Stimulated activated CD4-positive, alpha-beta T cell treated with anti-CD3 and anti-CD28 coated beads, Interleukin-12 subunit alpha, Interleukin-12 subunit beta, amount 100 ng/mL, for 4 hours (primary cell): ENCODE measurements at places on chromosomes 7 and 10.
A peak's percentile ranks its signal among the peaks of the same experiment; 100 is the strongest.

GRCh38 chr7:25389489-25390106, 161.3 kb upstream of the NPVF start:
- DNase-seq = no peak

GRCh38 chr10:100734295-100735086, 10.9 kb upstream of the PAX2 start:
- DNase-seq = no peak

- DNase-seq = no peak
Measured at GRCh38 chr10:11682851-11683250, 59.3 kb upstream of the ECHDC3 start.

DNA sequence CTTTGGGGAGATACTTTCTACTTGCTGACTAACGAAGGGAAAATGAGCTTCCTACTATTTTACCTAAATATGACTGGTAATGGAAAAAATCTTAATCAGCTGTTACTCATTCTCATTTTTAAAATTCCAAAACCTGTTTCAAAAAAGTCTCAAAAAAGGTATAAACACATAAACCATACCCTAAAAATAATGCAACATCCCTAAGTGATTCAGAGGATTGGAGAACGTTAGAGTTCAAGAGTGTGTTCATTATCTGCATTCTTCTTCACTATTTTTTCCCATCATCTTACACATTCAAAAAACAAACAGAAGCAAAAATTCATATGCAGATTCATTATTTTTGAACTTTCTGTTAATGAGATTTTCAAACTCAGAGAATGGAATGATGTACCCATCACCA, 150.4 kb upstream of the GNAI1 start:
- no peak for DNase-seq

DNA sequence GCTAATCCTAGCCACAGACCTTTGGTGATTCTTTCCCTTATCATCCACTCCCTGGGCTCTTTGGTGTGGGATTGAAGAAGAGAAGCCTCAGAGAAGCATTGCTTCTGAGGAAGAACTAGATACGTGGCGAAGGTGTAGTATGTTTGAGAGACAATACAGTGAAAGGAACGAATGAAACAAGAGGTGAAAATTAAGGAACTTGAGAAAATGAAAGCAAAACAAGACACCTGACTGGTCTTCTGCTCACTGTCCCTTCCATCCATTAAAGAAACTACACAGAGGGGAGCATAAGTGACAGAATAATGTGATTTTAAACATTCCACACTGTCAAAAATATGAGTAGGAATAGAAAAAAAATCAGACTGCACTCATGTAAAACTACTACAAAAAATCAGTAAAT, 219.6 kb upstream of the NPSR1 start:
- DNase-seq = no peak

GRCh38 chr7:82697897-82698296, 254.3 kb upstream of the CACNA2D1 start:
- DNase-seq = no peak

- DNase-seq = no peak
Measured at GRCh38 chr10:97849103-97849686, 448 bp upstream of the GOLGA7B start.

DNA sequence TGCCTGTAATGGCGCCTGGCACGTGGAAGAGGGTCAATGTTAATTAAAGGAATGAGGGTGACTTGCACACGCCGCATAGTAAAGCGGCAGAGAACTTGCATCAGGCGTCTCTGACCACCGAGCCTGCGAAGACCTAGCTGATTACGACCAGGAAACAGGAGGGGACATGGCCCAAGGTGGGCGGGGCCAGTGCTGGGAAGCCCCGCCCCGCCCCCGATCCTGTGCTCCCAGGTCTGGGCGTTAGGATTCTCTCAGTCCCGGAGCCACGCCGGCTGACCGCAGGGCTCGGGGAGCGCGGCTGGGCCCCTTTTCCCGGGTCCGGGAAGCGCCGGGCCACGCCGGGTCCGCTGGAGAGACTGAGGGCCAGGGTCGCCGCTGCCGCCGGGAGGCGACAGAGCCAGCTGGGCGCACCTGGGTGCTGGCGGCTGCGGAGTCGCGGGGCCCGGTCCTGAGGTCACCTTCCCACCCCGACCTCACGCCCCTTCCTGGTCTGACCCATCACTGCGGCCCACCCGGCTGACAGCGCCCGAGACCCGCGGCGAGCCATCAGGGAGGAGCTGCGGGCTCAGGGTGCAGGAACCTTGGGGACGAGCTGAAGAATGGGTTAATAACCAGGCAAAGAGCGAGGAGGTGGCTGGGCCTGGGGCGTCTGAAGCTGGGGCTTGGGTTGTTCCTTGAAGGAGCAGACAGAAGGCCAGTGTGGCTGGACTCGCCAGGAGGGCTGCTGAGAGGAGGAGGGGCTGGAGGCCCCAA, 23.0 kb upstream of the GRID1 start:
- no peak for DNase-seq

GRCh38 chr7:1845536-1846311, 175.6 kb downstream of the ELFN1 start:
- no peak for DNase-seq

DNA sequence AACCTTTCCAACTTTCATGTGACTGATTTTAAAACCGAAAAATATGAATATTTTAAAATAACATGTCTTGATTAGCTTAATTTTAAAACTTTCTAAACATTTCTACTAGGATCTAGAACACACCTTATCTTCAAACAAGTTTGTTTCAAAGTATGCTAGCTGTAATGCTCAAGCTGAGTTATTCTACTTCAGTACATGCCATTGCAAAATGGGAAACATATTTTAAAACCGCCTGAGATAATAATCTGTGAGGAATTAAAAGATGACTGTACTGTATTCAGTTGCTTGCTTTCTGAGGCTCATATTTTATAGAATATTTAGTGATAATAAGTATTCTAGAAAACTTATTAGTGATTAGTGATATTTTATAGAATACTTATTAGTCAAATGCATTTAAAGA, 99.6 kb downstream of the LMBR1 start:
- no peak for DNase-seq

GRCh38 chr7:148222721-148223120, 367.8 kb upstream of the C7orf33 start:
- DNase-seq = no peak

DNA sequence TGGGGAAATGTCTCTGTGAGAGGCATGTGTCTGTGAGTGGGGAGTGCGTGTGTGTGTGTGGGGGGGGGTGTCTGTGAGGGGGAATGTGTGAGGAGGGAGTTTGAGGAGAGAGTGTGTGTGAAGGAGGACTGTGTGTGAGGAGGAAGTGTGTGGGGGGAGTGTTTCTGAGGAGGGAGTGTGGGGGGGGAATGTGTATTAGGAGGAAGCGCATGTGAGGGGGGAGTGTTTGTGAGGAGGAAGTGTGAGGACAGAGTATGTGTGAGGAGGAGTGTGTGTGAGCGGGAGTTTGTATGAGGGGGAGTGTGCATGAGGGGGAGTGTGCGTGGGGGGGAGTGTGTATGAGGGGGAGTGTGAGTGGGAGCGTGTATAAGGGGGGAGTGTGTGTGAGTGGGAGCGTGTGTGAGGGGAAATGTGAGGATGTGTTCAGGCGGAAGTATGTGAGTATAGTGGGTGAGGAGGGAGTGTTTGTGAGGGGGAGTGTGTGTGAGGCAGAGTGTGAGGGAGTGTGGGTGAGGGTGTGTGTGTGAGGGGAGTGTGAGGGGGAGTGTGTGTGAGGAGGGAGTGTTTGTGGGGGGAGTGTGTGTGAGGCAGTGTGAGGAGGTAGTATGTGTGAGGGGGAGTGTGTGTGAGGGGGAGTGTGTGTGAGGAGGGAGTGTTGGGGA, 21.8 kb upstream of the PTPRN2 start:
- no peak for DNase-seq

DNA sequence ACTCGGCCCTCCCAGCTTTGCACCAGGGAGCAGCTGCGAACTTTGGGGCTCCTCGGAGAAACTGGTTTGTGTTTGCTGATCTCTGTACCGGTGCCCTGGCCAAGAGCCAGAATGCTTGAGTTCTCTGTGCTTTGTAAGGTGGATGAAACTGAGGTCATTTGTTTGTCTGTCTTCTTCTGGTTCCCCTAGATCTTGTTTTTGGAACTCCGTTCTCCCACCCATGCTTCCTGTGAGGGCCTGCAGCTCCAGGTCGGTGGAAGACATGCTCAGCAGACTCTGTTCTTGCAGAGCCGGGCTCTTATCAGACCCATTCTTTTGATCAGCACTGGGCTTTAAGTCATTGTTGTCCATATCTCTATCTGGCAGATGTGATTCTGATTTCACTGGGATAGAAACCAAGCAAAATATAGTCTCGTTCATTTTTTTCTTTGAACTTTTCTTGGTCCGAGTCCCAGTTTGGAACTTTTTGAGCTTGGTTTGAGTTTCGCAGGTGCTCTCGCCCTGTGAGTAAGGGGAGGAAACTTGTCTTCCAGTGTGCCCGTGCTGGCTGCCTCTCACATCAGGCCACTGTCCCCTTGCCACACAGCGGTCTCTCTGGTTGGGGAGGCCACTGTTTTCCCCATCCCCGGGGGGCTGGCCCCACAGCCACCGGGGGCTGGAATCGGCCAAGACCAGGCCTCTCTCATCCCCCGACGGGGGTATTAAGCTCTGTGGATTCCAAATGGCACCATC, 31.2 kb downstream of the JCAD start:
- DNase-seq = peak; percentile 10

GRCh38 chr7:416761-417624, 102.7 kb downstream of the PDGFA start:
- DNase-seq = no peak

GRCh38 chr10:113287592-113287991, 265.3 kb upstream of the HABP2 start:
- DNase-seq = no peak

GRCh38 chr7:85275204-85275603, 88.3 kb upstream of the SEMA3D start:
- no peak for DNase-seq

- no peak for DNase-seq
Measured at GRCh38 chr7:147428075-147428474, 1162.5 kb upstream of the C7orf33 start.

GRCh38 chr7:132089356-132089755, 486.9 kb downstream of the PLXNA4 start:
- DNase-seq = no peak

DNA sequence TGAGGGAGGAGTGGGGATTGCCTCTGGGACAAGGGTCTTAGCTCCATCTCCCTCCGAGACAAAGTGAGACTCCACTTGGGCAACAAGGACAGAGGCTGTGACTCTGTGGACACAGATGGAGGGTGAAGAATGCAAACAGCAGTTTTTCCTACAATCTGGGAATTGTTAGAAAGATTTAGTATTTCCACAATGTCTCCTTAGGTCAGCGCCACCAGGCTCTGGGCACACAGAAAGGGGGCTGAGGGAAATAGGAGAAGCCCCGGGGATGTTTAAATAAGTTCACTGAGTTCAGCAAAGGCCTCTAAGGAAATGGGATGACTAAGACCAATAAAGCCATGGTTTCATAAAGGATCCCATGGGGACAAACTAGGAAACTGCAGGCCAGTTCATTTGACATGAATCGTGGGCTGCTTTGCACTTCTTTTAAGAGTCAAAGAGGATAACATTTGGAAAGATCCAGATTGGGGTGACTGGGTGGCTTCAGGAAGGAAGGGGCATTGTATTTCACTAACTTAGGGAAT, 219.8 kb upstream of the GLI3 start:
- no peak for DNase-seq

- DNase-seq = no peak
Measured at GRCh38 chr7:9608560-9608959, 1175.2 kb downstream of the NXPH1 start.

DNA sequence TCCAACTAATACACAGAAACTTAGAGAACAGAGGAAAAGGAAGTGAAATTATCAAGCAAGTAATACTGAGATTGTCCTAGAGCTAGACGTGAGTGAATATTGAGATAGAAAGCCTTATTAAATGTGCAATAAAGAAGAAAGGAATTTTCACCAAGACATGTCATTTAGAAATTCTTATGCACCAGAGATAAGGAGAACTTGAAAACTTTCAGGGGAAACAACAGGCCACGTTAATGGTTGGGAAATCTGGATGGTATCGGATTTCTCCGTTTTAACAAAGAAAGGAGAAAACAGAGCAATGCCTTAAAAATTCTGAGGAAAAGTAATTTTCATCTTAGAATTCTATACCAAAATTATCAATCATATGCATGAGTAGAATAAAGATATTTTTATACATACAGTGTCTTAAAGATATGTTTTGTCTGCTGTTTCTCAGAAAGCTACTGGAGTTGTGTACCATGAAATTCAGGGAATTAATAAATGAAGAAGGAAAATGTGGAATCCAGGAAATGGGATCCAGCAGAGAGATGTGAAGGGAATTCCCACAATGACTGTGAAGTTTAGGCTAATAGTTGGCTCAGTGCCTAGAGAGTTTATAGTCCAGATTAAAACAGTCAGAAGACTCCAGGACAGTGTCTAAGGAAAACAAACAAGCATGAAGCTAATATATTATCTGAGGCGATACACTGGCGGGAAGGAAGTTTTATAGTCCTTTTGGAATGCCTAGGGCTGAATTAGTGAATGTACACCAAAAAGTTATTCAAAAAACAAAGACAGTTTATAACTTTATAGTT, 159.5 kb downstream of the PPP1R9A start:
- DNase-seq = no peak

GRCh38 chr10:17233286-17233991, 5.4 kb downstream of the VIM start:
- no peak for DNase-seq

DNA sequence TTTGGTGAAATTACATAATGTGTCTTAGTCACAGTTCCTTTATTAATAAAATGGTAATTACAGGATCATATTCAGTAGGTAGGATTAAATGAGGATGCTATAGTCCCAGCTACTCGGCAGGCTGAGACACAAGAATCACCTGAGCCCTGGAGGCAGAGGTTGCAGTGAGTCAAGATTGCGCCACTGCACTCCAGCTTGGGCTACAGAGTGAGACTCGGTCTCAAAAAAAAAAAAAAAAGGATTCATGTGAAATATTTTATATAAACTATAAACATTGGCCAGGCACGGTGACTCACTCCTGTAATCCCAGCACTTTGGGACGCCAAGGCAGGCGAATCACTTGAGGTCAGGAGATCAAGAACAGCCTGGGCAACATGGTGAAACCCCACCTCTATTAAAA, 197.9 kb downstream of the IMMP2L start:
- DNase-seq = no peak

GRCh38 chr10:89295597-89295996, 6.2 kb upstream of the IFIT2 start:
- no peak for DNase-seq

DNA sequence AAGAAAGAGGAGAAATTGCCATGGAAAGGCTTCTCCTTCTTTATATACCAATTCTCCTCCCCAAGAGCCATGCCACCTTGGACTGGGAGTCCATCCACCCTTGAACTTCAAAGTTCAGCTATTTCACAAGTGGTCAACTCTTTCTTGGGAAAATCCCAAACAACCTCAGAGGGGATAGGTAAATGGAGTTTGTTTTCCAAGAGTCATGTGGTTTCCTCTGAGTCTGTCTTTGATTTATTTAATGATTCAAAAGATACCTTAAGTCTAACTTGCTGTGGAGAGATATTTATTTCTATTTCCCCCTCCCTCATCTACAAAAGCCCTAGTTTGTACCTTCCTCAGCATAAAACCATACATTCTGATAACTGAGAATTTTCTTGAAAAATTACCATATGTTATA, 758.6 kb upstream of the IGFBP3 start:
- DNase-seq = no peak

- DNase-seq = peak; percentile 9
Measured at GRCh38 chr7:141585592-141586510, 34.6 kb downstream of the AGK start.
